ENCODE measurements at places on chromosomes 3 and 15.

DNA sequence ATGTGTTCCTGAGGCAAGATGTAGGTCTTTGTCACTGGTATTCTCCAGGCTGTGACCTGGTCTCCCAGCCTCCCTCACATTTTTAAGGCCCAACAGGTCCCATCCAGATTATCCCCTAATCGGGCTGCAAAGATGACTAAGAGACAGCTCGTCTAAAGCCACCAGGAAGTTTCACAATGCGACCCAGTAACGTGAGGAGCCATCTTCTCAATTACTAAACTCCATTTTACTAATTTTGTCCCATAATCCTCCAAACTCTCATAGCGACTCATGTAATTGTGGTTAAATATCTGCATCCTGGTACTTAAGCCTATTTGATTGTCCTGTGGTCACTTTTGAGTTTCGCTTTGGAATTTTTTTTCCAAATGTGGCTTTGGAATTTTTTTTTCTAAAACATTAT is 8.7 kb upstream of the PLA2G4F start:
- no peak for DNase-seq

DNA sequence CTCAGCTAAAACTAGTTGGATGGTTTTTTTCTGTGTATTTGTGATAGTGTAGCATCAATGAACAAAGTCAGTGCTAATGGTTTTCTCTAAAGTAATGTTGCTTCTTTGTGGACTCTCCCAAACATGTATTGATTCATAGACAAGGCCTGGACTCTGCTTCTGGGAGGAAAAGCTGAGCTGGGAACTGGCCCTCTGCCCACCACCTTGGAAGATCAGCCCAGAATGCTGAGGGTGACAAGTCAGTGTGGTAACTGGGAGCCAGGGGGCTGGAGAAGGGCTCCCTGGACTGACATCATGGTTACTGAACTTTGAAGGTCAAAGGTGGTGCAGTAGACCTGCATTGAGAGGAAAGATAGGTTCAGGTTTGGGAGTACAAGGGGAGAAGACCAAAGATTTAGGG is 3.0 kb downstream of the ARHGAP31 start:
- DNase-seq = no peak

DNA sequence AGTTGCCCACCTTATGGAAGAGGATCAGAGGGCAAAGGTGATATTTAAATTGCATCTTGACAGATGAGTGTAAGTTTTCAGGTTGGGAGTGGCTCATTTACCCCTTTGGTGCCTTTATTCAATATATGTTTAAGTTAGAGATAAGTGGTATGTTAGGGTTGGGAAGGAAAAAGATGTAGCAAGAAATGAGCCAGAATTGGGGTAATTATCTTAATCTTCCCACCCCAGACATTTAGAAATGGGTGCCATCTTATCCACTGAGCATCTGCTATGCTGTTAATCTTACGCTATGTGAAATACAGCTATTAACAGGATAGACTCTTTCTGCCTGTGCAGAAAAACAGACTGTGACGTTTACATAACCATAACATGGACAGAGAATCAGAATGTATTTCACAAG is 6.3 kb downstream of the CMTM7 start:
- DNase-seq = no peak

DNA sequence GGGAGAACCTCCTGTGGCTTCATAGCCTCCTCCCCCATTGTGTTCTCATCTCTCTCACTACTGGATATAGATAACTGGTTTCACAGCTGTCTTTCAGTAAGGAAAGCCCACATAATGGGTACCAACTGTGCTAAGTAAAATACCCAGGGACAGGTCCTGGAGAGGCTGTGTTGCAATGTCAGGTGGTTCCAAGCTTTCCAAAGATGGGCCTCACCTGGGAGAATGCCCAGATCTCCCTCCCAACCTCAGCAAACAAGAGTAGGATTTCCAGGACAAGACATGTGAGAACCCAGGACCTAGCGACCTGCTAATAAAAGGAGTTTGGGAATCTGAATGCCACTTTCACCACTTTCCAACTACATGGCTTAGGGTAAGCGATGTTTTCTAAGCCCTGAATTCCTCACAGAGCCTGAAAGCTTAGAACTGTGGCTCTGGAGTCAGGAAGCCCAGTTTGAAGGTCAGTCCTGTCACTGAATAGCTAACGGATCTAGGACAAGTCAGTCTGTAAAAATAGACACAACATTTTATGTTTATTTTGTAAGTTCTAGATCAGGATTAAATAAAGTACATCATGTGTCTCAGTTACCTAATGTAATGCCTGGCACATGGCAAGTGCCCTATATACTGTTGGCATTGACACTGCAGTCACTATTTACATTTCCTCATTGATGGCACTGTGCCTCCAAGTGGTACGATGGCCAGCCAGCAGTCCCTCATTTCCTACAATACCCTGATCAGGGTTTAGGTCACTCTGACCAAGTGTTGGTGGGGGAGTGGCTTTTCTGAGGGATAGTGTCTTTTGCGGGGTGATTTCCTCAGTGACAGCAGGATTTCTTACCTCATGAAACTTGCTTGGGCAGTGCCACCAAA is 11.9 kb downstream of the CERS3 start:
- no peak for DNase-seq

DNA sequence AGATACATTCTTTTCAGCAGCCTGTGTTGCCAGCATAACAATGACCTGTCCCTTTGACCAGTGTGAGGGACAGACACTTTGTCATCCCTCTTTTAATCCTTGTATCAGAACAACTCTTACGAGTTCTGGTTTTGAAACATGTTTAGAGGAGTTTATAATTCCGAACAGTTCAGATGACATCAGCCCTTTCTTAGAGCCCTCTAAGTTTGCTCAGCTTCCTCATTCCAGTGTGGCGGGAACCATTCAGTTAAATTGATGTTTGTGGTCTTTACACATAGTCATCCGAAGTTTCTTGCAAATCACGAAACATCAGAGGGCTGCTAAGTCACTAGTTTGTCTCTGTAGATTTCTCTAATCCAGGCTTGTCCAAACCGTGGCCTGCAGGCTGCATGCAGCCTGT is 102.5 kb downstream of the AKAP13 start:
- DNase-seq = no peak

GRCh38 chr3:130971208-130971607 is 55.4 kb downstream of the ASTE1 start:
- no peak for DNase-seq

DNA sequence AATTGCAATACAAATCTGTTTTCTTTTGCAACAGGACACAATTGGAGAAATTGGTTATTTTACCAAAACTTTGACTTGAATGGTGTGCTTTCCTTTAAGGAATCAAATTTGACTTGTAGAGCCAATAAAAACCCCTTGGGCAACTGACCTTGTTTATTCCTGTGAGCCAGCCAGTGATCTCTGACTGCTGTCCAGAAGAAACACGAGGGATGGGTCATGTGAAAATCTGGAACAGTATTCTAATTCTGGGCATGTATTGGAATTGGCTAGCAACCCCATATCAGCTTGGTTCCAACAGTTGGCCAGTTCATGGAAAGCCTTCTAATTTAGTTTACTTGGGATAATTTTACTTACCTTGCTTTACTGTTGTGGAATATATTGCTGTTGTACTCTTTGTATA is 19.1 kb upstream of the HHATL start:
- DNase-seq = no peak

All from left renal pelvis (tissue), 4 donors.